ENCODE measurements at places on chromosomes 6 and 20.

GRCh38 chr6:40075056-40075590 lies 140.9 kb upstream of the MOCS1 start:
- DNase-seq: no peak

- DNase-seq: no peak
Observed at GRCh38 chr6:165184192-165184979, 125.0 kb downstream of the C6orf118 start.

DNA sequence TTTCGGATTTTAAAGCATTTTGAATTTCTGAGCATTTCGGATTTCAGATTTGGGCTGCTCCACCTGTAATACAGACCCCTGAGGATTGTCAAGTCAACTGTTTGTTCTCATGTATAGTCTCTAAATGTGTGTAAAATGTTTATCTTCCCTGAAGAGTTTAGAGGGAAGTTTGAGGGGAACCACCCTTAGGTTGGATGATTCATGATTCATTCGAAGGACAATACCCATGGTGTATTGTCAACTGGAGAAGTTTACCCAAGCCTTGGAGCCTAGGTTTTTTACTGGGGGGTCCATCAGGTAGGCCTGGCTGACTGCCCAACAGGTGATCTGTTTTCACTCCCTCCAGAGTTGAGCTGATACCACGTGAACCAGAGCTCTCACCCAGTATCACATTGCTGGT lies 18.9 kb downstream of the GSTA4 start:
- no peak for DNase-seq

DNA sequence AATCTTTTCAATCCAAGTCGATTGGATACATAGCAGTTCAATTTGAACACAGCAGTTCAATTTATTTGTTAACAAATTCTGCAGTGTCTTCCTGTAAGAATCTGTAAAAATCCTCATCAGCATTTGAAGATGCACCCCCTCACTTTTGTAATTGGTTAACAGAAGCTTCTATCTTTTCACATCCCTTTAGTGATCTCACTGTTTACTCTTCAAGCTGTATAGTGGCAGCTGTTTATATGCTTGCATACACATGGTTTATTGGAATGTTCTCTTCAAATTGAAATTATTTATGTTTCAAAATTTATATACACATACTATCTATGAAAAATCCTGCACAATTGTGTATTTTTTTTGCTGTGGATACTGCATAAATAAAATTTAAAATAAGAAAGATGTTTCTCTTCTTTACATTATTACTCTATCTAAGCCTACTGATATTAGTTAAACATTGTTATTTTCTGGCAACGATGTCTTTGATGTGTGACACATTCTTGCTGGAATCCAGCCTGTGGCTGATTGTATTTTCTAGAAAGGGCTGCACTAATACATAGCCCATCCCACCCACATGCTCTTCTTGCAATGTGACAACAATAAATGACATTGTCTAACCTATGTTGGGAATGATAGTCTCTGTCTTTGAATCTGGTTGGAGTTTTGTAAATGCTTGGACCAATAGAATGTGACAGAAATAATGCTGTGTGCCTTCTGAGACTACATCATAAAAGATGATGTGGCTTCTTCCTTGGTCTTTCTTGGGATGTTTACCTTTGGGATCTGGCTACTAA lies 573.0 kb downstream of the CD109 start:
- DNase-seq: no peak

- peak; percentile 93 for DNase-seq
Observed at GRCh38 chr6:12709116-12709515, 7.5 kb upstream of the PHACTR1 start.

- no peak for DNase-seq
Observed at GRCh38 chr6:84161190-84161589, 66.3 kb downstream of the CEP162 start.

GRCh38 chr20:34921436-34921835 lies 34.2 kb downstream of the GSS start:
- DNase-seq: no peak

DNA sequence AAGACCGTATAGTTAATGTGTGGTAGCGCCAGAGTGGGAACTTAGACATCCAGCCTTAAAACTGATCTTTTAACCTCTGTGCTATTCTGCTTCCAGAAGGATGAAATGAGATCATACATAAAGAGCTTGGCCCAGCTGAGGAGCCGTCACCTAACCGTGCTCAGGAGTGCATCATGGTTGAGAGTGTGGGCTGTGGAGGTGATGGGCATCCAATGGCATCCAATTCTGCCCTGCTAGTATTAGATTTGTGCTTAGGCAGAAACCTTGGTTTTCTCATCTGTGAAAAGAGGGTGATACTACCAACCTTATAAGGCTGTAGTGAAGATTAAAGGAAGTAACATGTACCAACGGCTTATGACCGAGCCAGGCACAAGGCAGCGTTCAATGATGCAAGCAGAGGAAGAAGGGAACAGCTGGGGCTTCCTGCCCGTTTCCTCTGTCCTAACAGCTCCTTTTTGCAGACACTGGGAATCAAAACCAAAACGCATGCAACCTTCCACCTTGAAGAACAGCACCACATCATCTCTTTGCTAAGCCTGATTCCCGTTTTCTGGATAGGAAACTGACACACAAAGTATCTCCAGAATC lies 1.3 kb downstream of the SLC22A16 start:
- DNase-seq: no peak

DNA sequence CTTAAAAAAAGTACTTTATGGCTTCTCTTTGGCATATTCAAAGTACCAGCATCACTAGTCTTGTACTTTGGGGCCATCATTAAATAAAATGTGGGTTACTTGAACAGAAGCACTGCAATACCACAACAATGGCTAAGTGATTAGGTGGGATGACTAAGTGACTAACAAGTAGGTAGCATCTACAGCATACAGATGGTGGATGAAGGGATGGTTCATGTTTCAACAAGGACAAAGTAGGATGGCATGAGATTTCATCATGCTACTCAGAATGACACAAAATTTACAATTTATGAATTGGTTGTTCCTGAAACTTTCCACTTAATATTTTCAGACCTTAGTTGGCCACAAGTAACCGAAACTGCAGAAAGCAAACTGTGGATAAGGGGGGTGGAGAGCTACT lies 7.7 kb downstream of the MPC1 start:
- no peak for DNase-seq

- no peak for DNase-seq
Observed at GRCh38 chr20:50344232-50345071, 153.8 kb downstream of the CEBPB start.

- DNase-seq: no peak
Observed at GRCh38 chr6:2960935-2961334, 10.4 kb downstream of the SERPINB6 start.

DNA sequence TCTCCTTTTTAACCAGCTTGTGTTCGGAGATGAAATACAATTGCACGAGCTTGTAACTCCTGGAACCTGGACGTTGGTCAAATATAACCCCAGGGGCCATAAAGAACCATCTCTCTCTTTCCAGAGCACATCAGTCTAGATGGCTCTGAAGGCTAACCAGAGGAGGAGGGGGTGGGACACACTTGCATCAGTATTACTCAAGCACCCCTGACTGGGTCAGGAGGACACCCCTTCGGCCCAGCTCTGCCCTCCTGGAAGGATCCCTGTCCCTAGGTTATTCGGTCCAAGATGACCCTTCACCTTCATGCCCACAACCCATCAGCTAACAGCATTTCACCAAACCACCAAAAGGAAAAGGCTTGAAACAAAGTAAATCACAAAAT lies 67.1 kb downstream of the FYN start:
- no peak for DNase-seq

DNA sequence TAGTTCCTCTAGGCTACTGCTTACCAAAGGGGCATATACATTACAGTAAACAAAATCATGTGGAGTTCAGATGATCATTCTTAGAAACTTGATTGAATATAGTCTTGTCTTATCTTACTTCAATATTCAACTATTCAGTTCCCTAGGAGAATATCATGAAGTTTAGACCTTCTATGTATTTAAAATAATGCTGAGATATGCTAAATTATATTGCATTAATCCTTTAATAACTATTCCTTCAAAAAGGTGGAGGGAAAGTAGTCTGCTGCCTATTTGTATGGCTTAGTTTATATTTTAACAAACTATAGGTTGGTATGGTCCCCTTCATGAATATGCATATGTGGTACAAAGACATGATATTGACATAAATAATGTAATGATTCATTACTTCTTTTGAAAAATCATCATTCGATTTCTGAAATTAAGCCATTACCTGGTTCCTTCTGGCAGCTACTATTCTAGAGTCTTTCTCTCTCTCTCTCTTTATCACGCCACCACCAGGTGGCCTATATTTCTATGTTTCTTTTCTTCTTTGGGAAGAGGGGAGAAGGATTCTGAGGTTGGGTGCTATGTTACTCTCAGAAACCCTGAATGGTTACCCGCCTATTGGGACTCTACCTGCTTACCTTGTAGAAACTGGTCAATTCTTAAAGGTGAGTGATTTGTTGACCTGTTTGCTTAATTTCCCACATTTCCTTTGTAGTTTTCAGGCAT lies 855.8 kb downstream of the HACE1 start:
- no peak for DNase-seq

Data from EH (cell line).